ENCODE measurements at places on chromosomes 5 and 9.

DNA sequence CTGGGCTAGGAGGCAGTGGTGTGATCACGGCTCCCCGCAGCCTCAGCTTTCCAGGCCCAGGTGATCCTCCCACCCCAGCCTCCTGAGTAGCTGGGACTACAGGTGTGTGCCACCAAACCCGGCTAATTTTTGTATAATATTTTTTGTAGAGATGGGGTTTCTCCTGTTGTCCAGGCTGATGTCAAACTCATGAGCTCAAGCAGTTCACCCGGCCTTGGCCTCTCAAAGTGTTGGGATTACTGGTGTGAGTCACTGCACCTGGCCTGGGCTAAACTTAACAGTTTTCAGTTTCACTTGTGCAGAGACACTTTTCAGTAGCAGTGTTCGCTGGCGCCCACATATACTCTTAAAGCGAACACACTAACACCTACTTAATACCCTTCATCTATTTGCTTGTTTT, 205.6 kb upstream of the ZNF608 start:
- no peak for DNase-seq

DNA sequence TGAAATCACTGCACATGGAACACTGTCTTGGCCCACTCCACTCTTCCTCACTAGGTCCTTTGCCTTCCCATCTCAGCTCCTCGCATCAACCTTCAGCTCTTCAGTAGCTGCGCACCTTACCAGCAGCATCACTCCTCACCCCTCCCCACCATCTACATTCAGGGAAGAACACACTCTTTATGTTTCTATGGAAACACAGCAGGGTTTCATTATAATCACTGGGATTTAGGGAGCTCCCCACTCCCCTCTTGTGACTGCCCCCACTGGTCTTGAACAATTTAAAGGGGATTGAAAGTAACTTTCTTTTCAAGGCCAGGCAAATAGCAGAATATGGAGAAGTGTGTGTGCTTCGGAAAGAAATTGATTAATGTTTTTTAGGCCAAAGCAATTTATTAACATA, 111.2 kb downstream of the INSYN2B start:
- no peak for DNase-seq

- DNase-seq: no peak
Measured at GRCh38 chr5:5932824-5933223, 445.5 kb downstream of the MED10 start.

GRCh38 chr5:72126796-72127195, 19.5 kb downstream of the MAP1B start:
- no peak for DNase-seq

DNA sequence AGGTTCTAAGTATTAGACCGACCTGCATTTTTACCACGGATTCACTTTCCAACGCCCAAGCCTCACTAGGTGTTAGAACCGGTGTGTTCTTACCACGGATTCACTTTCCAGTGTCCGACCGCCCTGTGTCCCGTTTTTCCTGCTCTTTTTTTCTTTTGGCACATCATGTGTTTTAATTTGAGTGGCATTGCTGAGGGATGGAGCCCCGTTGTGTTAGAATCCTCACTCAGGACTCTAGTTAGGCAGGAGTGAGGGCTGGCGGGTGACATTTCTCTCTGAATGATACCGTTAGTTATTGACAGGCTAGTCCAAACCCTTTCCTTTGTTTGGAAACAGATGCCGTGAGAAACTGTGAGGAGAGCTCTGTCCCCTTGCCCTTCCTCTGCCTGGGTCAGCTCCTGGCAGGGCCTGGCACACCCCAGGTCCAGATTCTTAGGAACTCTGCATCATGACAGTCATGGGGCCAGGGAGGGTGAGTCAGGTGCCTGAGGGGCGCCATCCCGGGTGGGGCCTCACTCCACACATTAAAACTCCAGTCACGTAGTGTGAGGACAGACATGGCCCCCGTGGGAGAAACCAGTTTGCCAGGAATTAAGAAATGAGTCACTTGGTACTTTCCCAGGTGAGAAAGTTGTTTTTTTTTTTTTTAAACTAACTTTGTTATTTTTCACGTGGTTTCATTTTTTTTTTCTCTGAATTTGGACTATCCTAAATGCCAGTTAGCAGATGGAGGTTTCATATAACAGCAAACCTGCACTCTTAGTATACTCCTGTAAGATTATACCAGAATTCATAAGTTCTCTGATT, 15.8 kb downstream of the EXOC3 start:
- no peak for DNase-seq

DNA sequence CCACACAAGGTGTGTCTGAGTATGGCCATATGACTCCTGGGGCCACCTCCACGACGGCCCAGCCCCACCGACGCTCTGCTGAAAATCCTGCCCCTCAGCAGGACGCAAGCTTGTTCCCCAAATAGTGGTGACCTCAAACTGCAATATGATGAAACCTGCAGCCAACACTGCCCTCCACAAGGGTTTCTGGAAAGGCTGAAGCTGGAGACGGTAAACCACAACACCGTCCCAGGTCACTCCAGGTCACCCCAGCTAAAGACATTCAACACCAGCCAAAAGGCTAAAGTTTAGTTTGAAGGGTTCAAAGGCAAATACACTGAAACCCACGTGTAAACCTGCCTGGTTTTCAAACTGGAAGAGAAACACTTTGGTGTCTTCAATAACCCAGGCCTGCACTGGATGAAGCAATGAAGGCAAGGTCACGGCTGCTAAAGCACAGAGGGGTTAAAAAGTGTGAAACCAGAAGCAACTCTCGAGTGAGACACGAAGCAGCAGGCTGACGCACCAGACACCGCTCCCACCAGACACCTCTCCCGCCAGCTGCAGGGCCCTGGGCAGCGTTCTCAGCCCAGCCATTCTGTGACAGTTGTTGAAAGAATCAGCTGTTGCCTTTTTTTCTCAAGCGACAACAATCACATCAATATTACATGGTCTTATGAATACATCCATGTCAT, 1.8 kb upstream of the LHX3 start:
- DNase-seq: no peak

GRCh38 chr5:80959768-80960442, at the start of gene RASGRF2:
RASGRF2 (plus strand) TSS chr5:80960363; CDS start chr5:80960739, 376 bp downstream.
- no peak for DNase-seq

DNA sequence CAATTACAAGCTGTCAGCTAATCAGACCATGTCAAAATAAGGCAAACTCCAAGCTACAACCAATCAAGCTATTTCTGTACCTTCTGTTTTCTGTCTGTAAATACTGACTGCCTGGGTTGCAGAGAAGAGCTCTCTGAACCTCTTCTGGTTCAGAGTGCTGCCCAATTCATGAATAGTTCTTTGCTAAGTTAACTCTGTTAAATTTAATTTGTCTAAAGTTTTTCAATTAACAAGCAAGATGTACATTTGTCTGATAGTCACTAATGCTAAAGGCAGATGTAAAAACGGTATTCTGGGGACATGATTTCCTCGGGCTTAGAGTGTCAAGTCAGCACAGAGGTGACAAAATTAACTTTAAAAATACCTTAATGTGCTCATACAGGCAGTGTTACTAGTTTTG, 408.3 kb upstream of the CLINT1 start:
- DNase-seq: no peak

- DNase-seq: no peak
Measured at GRCh38 chr5:33160871-33161270, 279.9 kb upstream of the TARS1 start.

DNA sequence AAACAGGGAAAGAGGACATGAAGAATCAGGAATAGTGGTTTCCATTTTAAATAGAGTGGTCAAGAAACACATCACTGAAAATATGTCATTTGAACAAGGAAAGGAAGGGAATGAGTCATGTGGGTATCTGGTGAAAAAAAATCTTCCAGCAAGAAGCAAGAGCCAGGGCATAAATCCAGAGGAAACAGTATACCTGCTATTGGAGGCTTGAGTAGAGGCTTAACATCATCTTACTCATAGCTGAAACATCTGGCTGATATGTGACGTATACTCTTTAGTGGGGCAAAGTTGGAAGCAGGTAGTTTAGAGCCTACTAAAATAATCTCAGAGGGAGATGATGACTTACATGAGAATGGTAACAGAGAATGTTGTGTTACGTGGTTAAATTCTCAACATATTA, 517.2 kb downstream of the CAAP1 start:
- DNase-seq: no peak

DNA sequence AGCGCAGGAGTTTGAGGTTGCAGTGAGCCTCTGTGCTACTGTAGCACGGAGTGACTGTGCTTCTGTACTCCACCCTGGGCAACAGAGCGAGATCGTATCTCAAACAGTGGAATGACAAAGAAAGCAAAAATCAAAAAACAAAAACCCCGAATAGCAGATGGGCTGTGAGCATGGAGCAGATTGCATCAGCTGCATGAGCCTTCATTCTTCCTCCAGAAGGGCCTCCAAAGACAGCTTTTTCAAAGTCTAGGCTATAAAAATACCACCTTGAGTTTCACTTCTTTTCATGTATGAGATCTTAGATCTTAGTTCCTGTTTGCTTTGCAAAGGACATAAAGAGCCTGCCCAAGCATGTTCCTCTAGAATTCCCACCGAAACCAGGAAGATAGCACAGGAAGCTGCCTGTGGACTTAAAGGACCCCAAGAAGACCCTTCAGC, 15.0 kb upstream of the HSPB3 start:
- DNase-seq: no peak

- DNase-seq: no peak
Measured at GRCh38 chr9:136723362-136723976, 11.1 kb downstream of the DIPK1B start.

Measured in NCI-H1105 treated with DMSO at 0.1 percent for 48 hours (cell line).